ENCODE measurements at places on chromosomes 3 and 15.
A peak's percentile ranks its signal among the peaks of the same experiment; 100 is the strongest.

DNA sequence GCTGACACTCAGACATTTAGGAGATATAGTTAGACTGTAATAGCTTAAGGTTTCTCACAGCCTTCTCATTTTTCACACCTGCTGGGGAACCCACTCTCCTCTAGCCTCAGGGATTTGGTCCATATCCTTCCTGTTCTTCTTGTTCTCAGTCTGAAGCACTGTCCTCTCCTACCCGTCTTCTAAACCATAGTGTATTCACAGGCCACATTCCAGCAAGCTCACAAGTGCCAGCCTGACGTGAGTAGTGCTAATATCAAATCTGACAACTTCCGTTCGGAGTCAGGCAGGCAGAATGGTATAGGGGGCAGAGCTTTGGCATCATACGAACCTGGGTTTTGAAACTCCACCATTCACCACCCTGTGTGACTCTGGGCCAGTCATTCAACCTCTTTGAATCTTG, 6.9 kb upstream of the CA12 start:
- DNase-seq: no peak

DNA sequence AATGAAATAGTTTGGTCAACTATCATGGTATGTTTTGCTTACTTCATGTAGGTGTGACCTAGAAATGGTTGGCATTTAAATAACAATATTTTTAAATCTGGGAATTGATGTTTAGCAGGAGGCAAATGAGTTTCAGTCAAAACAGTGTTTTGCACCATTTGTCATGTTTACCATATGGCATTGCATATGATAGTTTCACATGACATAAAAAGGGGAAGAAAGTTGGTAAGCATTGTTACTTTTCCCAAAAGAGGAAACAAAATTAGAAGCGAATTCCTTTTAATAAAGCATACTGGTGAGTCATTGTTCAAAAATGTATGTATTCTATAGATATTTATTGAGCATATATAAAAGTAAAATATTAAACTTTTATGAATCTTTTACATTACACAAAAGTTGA, 2.3 kb downstream of the RNF13 start:
- no peak for DNase-seq

DNA sequence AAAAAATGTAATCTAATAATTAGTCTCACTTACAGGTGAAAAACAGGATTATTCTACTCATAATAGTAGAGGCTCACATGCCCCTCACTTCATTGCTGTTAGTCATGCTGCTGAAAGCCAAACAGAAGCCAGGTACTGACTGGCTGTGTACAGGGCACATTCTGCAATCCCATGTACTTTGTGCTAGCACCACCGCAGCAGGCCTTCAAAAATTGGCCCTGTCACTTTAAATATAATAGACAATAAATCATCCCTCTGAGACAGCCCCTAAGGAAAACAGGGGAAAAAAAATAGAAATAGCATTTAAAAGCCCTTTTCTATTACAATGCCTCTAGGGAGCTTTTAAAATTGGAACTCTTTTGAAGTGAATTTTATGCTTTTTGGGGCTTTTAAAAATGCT, 723.8 kb downstream of the TUSC7 start:
- DNase-seq: no peak

GRCh38 chr3:107846279-107846852, 244.5 kb downstream of the CD47 start:
- no peak for DNase-seq

DNA sequence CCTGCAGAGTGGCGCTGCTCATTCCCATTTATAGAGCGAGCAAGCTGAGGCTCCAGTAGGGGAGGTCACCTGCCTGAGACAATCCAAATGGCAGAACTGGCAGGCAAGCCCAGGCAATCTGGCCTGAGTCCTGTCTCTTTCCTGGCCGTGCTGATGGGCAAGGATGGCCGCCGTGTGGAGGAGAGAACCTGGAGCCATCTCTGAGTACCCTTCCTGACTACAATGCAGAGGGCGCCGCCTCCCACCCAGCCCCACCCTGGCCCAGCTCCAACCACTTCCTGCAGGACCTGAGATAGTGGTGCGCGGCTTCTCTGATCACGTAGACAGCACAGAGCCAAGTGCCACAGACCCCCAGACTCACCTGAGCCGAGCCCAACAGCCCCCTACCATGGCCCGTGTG, 7.0 kb downstream of the TLR9 start:
- DNase-seq: peak; percentile 29

DNA sequence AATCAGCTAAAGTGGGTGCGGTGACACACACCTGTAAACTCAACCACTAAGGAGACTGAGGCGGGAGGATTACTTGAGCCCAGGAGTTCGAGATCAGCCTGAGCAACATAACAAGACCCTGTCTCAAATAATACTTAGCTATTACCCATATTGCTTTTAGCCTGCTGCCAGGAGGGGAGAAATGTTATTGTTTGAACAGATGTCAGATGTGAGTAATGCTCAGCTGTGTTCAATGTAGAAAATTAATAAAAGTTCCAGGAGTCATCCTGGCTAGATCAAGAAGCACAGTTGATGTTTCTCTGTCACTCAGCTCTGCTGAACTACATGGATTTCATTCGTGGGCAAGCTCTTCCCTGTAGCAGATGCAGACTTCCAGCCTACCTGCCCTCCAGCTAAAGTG, 22.2 kb downstream of the LSM3 start:
- DNase-seq: no peak

GRCh38 chr15:90799639-90800170, 68.7 kb upstream of the FURIN start:
- DNase-seq: no peak
